Fibroblast of lung (primary cell): ENCODE measurements at places on chromosomes 16 and 17. TPM values are rescaled to one million over a fixed set of nuclear protein-coding genes. Genes with fewer than 3 reads are reported as not detected.

The CHRNE gene
- total RNA-seq: 0.51 and 0.66 TPM in 2 replicates

The TBC1D3H gene
- not detected in 2 replicates for total RNA-seq

The KRT36 gene
- not detected in 2 replicates for total RNA-seq

The PRCD gene
- total RNA-seq: 4.1 and 4.3 TPM in 2 replicates

The ITGAX gene
- under 0.01 TPM in 2 replicates for total RNA-seq

The CCDC43 gene
- total RNA-seq: 34.7 and 35.2 TPM in 2 replicates

The TBC1D3C gene
- 1.3 TPM in 1 of 2 replicates, not detected in the other for total RNA-seq

The RNF151 gene
- not detected in 2 replicates for total RNA-seq

The CCDC154 gene
- total RNA-seq: 0.50 and 0.51 TPM in 2 replicates

The CDRT15 gene
- total RNA-seq: not detected in 2 replicates

The HES7 gene
- under 0.01 TPM in 1 of 2 replicates, not detected in the other for total RNA-seq

The KRTAP4-1 gene
- total RNA-seq: not detected in 2 replicates

The VMO1 gene
- 0.33 and 1.5 TPM in 2 replicates for total RNA-seq

The TRPV2 gene
- 56.2 and 74.5 TPM in 2 replicates for total RNA-seq

The TRAPPC2L gene
- total RNA-seq: 46.5 and 47.7 TPM in 2 replicates

The CBX2 gene
- 0.83 and 1.3 TPM in 2 replicates for total RNA-seq

The APOH gene
- not detected in 2 replicates for total RNA-seq

The MYL4 gene
- total RNA-seq: not detected in 2 replicates

The CDT1 gene
- 0.77 and 3.6 TPM in 2 replicates for total RNA-seq

The VPS25 gene
- total RNA-seq: 43.6 and 44.7 TPM in 2 replicates

The TTLL6 gene
- total RNA-seq: under 0.01 and 0.17 TPM in 2 replicates

The NLRC5 gene
- 23.6 and 43.6 TPM in 2 replicates for total RNA-seq

The NPIPB9 gene
- 1.7 and 1.8 TPM in 2 replicates for total RNA-seq

The EMP2 gene
- total RNA-seq: 17.2 and 22.5 TPM in 2 replicates

The KCNG4 gene
- total RNA-seq: not detected in 2 replicates

The C17orf50 gene
- total RNA-seq: not detected in 2 replicates

The TCAP gene
- 0.17 and 0.26 TPM in 2 replicates for total RNA-seq

The NLGN2 gene
- total RNA-seq: 5.1 and 12.1 TPM in 2 replicates

The NATD1 gene
- total RNA-seq: 3.9 and 9.2 TPM in 2 replicates

The SLC13A5 gene
- total RNA-seq: not detected in 2 replicates

The KAT7 gene
- total RNA-seq: 30.3 and 35.5 TPM in 2 replicates

The CDRT15L2 gene
- total RNA-seq: not detected in 2 replicates

The LPO gene
- total RNA-seq: not detected in 2 replicates

The MMP25 gene
- total RNA-seq: not detected in 2 replicates

The TP53TG3 gene
- 0.17 TPM in 1 of 2 replicates, not detected in the other for total RNA-seq

The AANAT gene
- total RNA-seq: not detected in 2 replicates

The SNAI3 gene
- total RNA-seq: under 0.01 and 0.17 TPM in 2 replicates

The SPN gene
- total RNA-seq: not detected in 2 replicates

The YPEL2 gene
- total RNA-seq: 7.8 and 8.0 TPM in 2 replicates

The STAT5A gene
- 26.2 and 28.4 TPM in 2 replicates for total RNA-seq

The SLC12A3 gene
- not detected in 2 replicates for total RNA-seq

The SSTR5 gene
- not detected in 2 replicates for total RNA-seq

The GRIN2C gene
- 0.26 and 0.50 TPM in 2 replicates for total RNA-seq

The PYDC1 gene
- total RNA-seq: not detected in 2 replicates
